Cerebellar cortex (tissue), 1 donor: ENCODE measurements at places on chromosomes 3 and 15.

DNA sequence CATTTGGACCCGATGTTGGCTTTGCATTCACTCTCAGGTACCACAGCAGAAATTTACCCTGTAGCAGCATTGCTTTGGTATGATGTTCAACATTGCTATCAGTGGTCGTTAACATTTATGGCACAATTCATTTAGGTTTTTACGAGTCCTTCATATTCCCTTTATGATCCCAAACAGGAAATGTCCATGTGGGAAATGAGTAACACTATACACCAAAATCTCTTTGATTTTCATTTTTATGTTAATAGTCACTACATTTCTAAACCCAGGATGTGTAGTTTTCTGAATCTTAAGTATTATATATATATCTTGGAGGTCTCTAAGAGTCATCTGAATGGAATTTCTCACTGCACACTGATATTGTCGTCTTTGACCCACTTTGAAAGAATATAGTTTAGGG lies 78.5 kb upstream of the RBMS3 start:
- no peak for DNase-seq

- DNase-seq: no peak
These were observed 308.9 kb downstream of the CTNNB1 start for GRCh38 chr3:41508063-41508696.

- no peak for DNase-seq
These were observed 125.0 kb upstream of the LIPC start for GRCh38 chr15:58306591-58307312.

DNA sequence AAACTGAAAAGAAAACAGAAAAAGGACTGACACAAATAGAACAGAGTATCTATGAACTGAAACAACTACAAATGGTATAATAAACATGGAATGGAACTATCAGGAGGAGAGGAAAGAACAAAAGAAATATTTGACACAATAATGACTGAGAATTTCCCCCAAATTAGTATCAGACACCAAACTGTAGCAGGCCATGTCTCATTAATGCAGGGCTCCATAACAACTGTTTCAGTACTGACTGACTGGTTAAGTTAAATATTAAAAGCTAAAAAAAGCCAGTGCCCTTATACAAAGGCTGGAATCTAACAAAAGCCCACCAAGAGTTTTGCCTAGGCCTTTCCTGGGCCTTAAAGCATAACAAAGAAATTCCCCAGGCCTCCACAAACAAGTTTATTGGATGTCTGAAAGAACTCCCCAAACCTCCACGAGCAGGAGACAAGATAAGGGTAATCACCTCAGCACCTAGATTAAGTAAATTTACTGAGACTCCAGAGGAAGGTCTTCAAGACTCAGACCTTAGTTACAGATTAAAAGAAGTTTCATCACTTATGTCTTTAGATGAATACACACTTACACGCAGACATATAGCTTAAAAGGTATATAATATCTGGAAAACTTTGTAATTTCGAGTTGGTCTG lies 45.7 kb downstream of the KPNA1 start:
- DNase-seq: no peak

DNA sequence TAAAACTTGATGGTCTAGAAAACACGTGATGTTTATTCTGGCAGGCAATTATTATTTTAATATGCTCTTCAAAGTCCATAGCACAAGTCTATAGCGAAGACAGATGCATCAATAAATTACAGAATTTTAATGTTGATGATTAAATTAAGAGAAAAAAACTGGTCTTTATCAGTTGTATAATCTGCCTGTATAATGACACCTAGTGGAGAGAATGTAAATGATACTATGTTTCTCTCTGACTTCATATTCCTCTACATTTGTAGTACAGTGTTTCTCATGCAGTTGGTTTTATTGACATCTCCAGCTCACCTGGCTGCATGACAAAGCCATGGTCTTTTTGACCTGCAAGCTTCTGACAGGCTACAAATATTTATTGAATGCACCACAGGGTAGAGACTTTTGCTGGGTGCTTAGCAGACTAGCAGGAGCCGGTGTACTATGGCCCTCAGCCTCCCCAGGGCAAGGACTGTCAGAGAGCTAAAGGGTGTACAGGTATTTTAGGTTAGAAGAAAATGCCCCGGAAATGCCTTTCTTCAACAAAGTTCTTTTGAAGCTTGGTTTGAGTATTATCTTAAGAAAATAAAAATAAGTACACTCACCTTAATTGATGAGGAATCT lies 289.9 kb downstream of the GAP43 start:
- DNase-seq: no peak

DNA sequence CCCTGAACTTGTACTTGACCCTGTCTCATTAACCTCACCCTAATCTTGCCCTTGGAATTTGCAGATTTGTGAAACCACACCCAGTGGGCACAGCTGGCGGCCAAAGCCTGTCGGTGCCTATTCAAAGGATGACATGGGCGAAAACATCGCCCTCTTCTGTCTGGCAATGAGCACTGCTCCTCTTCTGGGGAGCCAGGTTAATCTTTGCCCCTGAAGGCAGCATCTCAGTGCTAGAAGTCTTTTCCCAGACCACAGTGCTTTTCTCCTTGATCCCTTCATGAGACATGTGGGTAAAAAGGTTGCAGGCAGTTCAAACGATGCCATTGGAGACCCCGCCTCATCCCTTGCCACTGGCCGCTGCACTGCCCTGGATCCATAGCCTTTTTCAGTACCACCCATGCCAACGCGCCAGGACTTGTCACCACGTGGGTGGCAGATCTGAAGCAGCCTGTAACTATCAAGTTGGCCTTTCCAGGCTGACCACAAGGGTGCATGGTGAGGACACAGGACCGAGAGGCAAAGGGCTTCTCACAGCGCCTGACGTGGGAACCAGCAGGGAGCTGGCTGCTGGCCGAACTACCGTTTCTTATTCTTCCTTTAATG lies 6.5 kb upstream of the DNASE1L3 start:
- peak; percentile 77 for DNase-seq

GRCh38 chr15:31463521-31464102 lies 137.0 kb downstream of the KLF13 start:
- DNase-seq: no peak

- no peak for DNase-seq
These were observed 173.3 kb upstream of the GOLIM4 start for GRCh38 chr3:168269001-168269400.

- no peak for DNase-seq
These were observed 280.4 kb downstream of the CD47 start for GRCh38 chr3:107810171-107811071.

GRCh38 chr3:99659951-99660350 lies 21.6 kb downstream of the COL8A1 start:
- DNase-seq: no peak

GRCh38 chr15:32994810-32995424 lies 199.6 kb downstream of the FMN1 start:
- DNase-seq: peak; percentile 11

DNA sequence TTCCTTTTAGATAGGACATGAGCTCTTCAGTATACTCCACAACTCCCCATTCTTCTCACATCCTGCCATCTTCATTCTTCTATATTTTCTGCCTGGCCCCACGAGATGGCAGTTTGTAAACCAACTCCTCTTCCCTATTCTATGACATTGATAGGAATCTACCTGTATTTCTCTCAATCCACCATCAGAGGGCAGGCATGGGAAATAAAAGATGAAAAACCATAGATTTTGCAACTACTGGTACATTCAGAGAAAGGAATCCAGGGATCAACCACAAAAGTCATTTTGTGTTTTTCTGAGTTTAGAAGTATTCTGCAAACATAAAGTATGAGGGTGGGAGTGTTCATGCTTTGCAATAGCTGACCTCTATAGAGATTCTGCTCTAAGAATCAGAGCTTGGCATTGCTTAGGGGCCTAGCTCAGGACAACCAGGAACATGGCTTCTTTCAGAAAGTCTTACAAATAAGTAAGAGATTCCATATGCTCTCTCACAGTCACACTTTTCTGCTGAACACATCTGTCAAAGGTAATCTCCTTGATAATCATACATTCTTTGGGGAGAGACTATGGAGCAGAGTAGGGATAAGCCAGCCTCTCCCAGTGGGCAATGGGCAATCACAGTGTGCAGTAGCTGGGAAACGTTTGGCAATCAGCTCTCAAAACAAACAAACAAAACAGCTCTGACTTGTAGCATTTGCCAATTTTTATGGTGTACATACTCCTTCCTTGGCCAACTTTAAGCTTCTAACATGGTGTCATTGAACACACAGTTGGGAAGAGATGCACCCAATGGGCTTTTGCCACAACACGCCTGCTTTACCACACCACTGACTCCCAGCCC lies 43.1 kb upstream of the SLC25A36 start:
- peak; percentile 61 for DNase-seq

DNA sequence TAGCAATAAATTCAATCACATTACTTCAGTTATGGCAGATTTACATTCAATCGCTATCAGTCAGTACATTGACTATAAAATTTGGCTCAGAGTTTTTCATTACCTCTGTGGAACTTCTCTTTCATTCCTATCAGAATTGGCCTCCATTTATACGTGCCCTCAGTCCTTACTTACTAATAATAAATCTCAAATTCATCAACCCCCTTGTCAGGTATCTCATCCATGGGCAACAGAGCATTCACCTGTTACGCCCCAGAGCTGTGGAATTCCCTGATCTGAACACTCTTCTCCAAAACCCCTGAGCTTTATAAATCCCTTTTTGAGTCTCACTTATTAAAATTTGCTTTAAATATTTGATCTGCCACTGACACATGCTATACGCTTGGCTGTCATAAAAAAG lies 492.9 kb downstream of the GBE1 start:
- no peak for DNase-seq

GRCh38 chr3:125957674-125958510 lies 11.1 kb upstream of the ROPN1B start:
- no peak for DNase-seq

- no peak for DNase-seq
These were observed 193.4 kb downstream of the ZNF621 start for GRCh38 chr3:40718209-40718608.

DNA sequence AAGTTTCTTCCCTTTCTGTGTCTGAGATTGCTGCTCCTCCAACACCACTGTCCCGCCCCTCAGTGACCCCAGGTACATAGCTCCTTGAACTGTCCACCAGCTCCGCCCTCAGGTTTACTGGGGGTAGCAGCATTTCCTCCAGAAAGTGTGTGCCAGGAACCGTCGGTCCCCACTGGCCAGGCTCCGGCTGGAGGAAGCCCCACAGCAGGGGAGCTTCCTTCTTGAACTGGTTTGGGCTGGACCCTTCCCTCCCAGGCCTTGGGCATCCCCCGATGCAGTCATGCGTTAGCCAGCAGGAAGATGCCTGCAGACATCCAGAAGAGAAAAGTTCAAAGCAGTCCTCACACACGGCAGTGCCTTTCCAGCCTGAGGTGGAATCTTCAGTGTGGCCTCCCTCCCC lies 19.7 kb downstream of the PAK6 start:
- DNase-seq: no peak

GRCh38 chr15:69535101-69535638 lies 82.6 kb downstream of the RPLP1 start:
- DNase-seq: no peak

- DNase-seq: no peak
These were observed 495.3 kb upstream of the AGTR1 start for GRCh38 chr3:148202386-148202785.

DNA sequence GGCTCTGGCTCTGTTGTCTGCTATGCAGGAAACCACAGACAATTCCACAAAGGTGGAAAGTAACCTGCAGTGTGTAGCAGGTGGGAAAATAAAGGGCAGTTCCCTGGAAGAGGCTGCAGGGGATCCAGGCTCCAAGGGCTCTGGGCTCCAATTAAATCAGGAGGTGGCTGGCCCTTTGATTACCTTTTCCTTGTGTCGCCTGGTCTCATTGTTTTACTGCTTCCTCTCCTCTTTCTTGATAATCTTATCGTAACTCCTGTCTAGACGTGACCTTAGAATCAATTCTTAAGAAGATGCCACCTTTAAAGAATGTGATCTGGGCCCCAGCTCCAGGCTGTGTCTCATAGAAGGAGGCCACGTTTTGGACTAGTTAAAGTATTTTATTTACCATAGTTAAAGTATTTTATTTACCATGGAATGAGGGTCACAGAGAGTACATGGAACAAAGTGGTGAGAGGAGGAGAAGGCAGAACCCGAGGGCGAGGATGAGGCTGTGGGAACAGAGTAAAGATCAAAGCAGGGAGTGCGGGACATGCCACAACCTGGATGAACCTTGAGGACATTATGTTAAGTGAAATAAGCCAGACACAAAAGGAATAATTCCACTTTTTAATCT lies 237.5 kb upstream of the STT3B start:
- no peak for DNase-seq

- DNase-seq: peak; percentile 9
These were observed 157.2 kb downstream of the LRRC28 start for GRCh38 chr15:99408236-99409096.

DNA sequence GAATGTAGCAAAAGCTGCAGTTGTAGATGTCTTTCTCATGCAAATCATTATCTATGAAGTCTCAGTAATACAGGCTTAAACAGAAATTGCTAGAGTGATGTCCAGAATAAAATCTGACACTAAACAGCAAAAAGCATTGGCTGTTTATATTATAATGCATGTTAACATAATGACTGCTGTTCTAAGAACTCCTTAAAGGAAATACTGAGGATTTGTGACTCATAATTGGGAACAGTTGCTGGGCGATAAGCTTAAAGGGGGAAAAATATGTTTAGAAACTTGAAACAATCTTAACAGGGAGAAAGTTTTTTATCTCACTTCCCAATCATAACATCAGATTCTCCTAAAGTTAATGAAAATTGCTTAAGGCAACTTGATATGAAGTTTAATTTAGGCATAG lies 17.5 kb downstream of the TIPARP start:
- DNase-seq: no peak

DNA sequence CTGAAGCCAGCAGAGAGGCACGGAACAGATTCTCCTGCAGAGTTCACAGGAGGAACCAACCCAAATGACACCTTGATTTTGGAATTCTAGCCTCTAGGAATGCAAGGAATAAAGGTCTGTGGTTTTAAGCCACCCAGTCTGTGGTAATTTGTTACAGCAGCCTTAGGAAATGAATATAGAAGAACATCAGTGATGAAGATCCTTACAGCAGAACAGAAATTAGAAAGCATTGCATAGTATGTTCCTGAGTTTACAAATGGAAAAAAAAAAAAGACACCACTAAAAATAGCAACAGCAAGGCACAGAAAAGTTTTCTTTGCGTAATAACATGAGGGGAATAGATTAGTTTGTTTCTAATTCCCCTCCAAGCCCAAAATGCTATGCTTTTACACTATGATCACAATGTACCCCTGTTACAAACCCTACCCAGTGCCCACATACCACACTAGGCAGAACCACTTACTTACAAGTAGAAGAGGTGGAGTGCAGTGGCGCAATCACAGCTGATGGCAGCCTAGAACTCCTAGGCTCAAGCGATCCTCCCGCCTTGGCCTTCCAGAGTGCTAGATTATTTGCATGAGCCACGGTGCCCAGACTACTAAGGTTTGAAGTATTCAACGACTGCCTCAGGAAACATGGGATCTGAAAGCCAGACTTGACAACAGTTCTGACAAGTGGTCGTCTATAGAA lies 84.3 kb downstream of the SHQ1 start:
- DNase-seq: no peak

- no peak for DNase-seq
These were observed 155.1 kb downstream of the MECOM start for GRCh38 chr3:169508426-169508825.

GRCh38 chr15:84910928-84911623 lies 26.6 kb downstream of the SLC28A1 start:
- no peak for DNase-seq

GRCh38 chr15:88454867-88455810 lies 12.0 kb downstream of the MRPL46 start:
- DNase-seq: peak; percentile 76
